ENCODE measurements at places on chromosomes 1 and 21.

DNA sequence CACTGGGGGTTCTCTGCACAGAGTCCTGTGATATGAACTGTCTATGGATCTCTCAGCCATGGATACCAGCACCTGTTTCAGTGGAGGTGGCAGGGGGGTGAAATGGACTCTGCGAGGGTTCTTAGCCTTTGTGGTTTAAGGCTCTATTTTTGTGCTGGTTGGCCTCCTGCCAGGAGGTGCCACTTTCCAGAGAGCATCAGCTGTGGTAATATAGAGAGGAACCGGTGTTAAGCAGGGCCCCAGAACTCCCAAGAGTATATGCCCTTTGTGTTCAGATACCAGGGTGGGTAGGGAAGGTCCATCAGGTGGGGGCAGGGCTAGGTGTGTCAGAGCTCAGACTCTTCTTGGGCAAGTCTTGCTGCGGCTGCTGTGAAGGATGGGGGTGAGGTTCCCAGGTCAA, 330.0 kb upstream of the PLD5 start:
- DNase-seq, result no peak

GRCh38 chr1:3625151-3625907, 514 bp downstream of the TPRG1L start:
- peak; percentile 33 for DNase-seq

DNA sequence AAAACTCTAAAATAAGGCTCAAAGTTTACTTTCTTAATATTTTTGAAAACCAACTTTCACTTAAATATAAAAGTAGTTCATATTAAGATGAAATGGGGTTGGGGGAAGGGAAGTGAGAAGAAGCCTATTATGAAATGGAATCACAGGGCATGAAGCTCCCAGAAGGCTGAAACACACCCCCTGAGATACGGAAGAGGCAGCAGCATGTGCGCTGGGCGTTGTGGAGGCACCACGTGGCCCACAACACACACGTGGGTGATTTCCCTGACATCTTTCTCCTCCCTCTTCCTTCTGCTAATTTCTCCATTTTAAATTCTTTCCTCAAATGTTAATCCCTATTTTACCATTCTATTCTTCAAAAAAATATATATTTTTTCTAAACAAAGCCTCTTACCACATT, 35.6 kb upstream of the SEC16B start:
- DNase-seq, result no peak

- DNase-seq, result no peak
Observed at GRCh38 chr1:230851291-230851691, 17.0 kb downstream of the C1orf198 start.

DNA sequence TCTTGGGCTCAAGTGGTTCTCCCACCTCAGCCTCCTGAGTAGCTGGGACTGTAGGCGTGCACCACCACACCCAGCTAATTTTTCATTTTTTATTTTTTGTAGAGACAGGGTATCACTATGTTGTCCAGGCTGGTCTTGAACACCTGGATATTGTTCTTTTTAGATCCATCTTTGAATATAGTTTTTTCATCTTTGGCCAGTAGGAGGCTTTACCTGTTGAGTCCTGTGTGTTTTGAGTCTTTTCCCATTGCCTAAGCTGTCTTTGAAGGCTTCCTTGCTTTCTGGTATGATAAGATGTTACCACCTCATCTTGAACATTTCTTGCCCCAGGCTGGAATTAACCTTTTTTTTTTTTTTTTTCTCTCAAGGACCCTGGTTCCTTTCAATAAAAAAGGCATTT, 387.8 kb upstream of the RUNX1 start:
- no peak for DNase-seq

- DNase-seq, result no peak
Observed at GRCh38 chr1:244439391-244440032, 12.2 kb downstream of the ADSS2 start.

DNA sequence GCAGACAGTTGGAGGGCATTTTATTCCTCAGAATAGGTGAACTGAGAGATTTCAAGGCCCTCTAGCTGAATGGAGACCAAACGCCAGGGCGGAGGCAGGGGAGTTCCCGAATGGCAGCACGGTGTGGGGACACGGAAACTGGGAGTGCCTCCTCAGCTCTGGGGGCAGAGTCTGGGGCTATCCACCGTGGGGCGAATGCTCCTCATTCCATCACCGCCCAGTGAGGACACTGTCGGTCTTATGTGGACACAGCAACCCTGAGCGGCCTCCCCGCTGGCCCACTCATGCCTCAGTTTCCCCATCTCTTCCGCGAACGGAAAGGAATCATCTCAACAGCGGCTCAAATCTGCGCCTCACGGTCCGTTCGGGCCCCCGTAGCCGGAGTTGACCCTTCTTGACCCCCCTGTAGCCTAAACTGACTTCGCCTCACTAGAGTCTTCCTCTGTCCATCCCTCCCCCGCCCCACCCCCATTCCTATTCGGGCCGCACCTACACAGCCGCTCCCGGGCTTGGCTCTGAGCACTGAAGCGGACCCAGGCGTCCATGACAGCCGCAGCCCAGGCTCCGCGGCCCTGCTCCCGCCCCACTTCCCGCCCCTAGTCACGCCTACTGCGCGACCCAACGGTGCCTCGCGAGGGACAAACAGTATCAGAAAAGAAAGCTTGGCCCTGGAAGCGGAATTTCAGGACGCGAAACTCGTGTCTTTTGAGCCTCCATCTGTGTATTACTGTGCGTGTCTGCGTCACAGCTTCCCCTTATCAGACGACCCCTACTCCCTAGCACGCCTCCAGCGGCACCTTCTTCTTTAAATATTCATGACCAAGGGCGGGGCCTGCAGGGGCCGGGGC, at the start of gene PEX11B:
Gene PEX11B, minus strand, starts transcription at position 574 of the 848 bp plus-strand sequence. Its CDS starts 29 bp downstream, at position 545.
- DNase-seq, result peak; percentile 94

DNA sequence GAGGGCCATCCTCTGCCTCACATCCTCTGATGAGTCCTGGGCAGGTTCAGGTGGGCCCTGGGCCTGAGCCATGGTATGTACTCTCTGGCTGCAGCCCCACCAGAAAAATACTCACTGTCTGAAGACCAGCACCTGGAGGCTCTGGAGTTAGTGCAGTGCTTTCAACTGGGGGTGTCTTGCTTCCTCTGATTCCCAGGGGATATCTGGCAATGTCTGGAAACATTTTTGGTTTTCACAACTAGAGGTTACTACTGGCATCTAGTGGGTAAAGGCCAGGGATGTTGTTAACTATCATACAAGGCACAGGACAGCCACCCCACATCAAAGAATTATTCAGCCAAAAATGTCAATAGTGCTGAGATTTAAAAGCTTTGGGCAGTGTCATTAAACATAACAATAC, 152.7 kb downstream of the HIVEP3 start:
- no peak for DNase-seq

DNA sequence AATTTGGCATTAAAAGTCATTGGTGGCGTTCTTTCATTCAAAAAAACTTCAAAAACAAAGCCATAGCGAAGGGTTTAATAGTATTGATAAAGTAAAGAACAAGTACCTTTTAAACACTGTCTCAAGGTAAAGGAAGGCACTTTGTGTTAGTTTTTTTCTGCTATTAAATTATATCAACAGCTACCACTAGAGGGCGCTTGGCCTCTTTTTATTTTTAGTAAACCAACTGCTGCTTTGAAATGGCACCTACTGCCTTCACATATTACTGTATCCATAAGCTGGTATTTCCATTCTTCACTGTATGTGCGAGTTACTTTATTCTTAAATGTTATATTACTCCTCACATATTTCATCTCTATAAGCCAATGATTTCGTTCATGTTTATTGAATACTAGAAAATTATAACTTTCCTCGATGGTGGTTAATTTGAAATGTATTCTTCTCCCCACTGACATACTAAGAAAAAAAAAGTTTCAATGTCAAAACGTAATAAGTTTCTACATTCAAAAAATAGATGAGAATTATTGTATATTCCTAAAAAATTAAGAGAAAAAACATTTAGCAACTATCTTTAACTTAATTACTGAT, 125.7 kb upstream of the CXADR start:
- peak; percentile 1 for DNase-seq

DNA sequence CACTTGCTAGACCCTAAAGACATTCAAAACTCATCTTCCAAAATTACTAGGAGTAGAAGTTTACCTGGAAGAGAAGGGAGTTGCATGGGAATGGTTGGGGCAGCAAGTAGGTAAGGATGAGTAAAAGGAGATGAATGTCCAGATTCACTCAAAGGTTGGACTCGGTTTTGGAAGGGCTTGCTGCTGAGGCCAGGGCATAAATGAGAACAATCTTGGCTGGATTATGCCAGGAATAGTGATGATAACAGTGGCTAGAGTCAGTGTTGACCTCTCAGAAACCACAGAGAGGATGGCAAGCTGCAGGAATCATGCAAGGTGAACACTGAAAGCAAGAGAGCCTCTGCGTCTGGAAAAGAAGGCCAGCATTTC, 43.4 kb downstream of the C8A start:
- no peak for DNase-seq

- no peak for DNase-seq
Observed at GRCh38 chr1:58773406-58773840, 10.4 kb downstream of the JUN start.

- DNase-seq, result no peak
Observed at GRCh38 chr21:45303091-45303615, 15.5 kb upstream of the POFUT2 start.

GRCh38 chr1:9302745-9303524, 10.2 kb downstream of the SPSB1 start:
- no peak for DNase-seq

GRCh38 chr1:6269720-6270400, 9.0 kb upstream of the GPR153 start:
- DNase-seq, result no peak

DNA sequence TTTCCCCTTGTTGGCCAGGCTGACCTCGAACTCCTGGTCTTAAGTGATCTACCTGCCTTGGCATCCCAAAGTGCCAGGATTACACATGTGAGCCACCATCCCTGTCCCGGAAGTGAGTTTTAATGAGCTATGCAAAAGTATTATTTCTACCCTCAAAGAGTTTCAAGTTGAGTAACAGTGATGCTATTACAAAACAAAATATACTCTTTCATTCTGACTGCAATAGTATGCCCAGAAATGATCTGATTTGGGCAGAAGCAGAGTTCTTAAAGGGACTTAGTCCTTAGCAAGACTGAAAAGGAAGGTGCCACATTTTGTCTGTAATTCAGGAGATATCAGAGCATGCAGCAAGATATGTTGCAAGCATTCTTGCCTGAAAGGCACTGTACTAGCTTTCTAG, 375.4 kb downstream of the NUF2 start:
- DNase-seq, result no peak

- no peak for DNase-seq
Observed at GRCh38 chr1:37398096-37398495, 76.3 kb upstream of the ZC3H12A start.

DNA sequence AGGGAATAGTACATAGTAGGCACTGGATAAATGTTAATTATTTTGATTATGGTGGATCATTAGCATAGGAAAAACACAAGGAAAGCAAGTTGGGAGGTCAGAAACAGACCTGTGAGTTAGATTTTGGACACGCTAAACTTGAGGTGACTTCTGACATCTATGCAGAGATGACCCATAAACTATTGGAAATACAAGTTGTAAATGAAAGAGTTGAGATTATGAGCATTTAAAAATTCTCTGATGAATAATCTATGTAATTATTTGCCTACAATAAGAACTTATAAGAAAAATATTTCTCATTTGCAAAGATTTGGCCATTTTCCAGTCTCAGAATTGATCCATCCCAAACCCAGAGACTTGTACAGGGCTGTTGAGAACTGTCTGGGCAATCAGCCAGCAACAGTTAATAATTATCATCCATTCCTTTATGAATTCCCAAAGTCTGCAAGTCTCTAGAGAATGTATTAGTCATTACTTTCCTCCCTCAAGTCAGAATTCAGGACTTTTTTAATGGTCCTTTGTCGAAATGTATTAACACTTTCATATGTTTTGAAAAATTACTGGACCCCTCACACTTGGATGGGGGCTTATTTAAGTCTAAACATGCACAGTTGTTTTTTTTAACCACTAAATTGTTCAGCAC, 19.4 kb upstream of the SLAMF6 start:
- DNase-seq, result no peak

DNA sequence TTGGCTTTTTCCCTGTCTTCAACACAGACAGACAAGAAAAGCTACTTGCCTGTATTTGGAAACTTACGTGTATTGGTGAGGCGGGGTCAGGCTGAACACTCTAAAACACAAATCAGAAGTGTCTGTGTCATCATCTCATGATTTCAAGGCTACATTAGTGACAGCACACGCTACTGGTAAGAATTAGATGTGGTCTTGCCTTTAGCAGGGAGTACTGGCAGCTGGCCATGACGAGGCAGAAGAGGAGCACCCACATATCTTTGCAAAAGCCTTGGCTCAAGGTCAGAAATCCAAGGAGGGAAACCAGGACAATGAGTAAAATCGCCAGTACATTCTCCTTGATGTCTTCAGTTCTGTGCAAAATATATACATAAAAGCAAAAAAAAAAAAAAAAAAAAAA, 77.7 kb downstream of the PCNX2 start:
- no peak for DNase-seq

DNA sequence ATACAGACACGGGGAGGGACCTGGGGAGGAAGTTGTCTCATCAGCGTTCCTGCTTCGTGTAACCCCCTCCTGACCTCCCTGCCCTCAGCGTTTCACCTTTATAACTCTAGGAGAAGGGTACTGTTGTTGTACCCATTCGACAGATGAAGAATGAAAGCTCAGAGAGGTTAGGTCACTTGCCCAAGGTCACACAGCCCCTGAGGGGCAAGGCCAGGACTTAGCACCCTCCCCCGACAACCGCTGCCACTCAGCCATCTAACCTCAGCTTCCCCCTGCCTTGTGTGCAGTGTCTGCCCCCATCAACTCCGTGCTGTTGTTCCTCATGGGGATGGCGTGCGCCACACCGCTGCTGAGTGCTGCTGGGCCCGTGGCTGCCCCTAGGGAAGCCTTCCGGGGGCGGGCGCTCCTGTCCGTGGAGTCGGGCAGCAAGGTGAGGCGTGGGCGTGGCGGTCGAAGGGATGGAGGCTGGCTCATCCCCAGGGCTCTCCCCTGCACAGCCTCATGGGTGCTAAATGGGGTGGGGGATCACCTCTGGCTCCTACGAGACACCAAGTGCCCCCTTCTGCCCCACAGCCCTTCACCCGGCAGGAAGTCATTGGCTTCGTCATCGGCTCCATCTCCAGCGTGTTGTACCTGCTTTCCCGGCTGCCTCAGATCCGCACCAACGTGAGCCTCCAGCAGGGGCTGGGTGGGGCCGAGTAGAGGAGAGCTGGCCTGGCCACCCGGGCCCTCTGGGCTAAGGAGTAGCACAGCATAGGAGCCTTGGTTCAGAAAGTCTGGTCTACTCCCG, 14.0 kb downstream of the SLC66A1 start:
- no peak for DNase-seq

- DNase-seq, result no peak
Observed at GRCh38 chr1:203458078-203458477, 17.5 kb upstream of the PRELP start.

- no peak for DNase-seq
Observed at GRCh38 chr1:37041483-37041882, 7.2 kb upstream of the GRIK3 start.

- no peak for DNase-seq
Observed at GRCh38 chr1:97942161-97943123, 21.6 kb upstream of the DPYD start.

Data from activated naive CD4-positive, alpha-beta T cell (primary cell).